ENCODE measurements at places on chromosomes 12 and 14.

GRCh38 chr14:19917955-19918518 is 2.4 kb upstream of the OR4K5 start:
- no peak for DNase-seq

DNA sequence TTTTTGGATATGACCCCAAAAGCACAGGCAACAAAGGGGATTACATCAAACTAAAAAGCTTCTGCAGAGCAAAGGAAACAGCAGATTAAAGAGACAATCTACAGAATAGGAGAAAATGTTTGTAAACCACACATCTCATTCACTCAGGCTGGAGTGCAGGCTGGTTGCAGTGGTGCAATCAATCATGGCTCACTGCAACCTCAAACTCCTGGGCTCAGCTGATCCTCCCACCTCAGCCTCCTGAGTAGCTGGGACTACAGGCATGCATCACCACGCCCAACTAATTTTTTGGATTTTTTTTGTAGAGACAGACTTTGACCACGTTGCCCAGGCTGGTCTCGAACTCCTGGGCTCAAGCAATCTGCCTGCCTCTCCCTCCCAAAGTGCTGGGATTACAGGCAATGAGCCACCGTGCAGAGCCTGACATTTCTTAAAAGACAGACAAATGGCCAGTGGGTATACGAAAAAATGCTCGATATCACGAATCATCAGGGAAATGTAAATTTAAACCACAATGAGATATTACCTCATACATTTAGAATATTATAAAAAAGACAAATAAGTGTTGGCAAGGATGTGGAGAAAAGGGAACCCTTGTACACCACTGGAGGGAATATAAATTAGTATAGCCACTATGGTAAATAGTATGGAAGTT is 9.8 kb downstream of the NCKAP5L start:
- no peak for DNase-seq

GRCh38 chr12:8993827-8994226 is 4.5 kb downstream of the KLRG1 start:
- no peak for DNase-seq

- DNase-seq = no peak
These were observed 52.1 kb downstream of the GALNT4 start for GRCh38 chr12:89472508-89472907.

DNA sequence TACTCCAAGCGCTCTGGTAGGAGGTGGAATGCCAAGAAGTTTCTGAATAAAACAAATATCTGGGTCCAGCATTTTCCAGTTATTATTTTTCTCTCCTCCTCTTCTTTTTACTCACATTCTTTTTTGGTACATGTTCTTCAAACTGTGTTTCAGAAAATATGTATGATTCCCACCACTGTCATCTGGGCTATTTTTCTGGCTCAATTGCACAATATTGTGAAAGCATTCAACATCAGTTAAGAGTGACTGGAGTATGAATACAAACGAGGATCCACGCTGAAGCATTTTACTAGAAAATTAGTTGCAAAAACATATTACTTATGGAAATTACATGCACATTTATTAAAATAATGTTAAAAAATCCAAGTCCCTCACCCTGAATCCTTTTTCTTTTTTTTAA is 61.5 kb downstream of the KCNMB4 start:
- no peak for DNase-seq

GRCh38 chr12:11307143-11307542 is 3.1 kb downstream of the PRB4 start:
- no peak for DNase-seq

- DNase-seq = no peak
These were observed 136.3 kb downstream of the AEBP2 start for GRCh38 chr12:19575337-19576243.

DNA sequence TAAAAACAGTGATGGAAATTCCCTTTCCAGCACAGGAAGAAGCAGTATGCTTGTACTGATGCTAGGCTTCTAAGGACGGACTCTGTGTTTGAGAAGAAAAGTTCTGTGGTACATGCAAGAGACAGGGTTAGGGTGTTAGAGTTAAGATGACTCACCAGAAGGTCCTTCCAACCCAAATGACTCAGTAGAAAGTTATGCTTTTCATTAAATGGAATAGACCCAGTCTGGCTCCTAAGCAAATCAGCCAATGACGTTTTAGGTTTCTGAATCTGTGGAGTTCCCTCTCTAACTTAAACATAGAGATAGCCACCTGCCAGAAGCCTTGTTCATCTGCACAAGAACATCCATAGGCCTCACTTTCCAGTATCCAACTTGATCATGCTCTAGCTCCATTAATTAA is 5.7 kb downstream of the PTHLH start:
- DNase-seq = no peak

DNA sequence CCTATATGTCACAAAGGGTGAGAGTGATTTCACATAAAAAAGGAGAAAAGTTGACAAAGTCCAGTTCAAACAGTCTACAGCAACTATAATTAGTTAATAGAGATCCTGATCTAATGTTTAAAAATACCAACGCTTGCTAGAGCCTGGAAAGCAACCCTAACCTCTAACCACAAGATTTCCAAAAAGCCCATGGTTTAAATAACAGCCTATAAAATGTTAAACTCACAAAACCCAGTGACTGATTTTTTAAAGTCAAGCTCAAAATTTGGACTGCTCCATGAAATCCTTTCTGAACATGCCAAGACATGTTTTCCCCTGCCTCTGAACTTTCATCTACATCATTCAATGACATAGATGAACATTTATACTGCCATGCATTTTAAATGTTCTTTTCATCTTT is 81.6 kb downstream of the PLEKHG7 start:
- DNase-seq = no peak

DNA sequence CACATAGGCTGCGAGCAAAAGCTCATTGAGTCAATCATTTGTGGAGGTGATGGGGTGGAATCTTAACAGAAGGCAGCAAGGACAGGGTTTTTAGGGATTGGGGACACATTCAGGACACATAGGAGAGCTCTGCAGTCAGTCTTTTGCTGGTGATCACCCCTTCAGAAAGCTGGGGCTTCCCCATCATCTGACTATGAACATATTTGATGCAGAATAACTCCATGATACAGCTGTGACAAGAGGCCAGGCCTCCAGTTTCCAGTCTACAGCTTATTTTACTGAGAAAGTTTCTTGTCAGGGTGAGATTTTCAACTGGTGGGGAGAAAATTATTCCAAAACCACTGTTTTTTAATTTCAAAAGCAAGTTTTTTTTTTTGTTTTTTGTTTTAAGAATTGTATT is 134.2 kb downstream of the TMEM30B start:
- DNase-seq = no peak

- DNase-seq = peak; percentile 64
These were observed at the start of gene ERBB3 for GRCh38 chr12:56079723-56080555. TSS of gene ERBB3 (plus strand) at chr12:56080165. CDS start at chr12:56080301, 136 bp downstream.

DNA sequence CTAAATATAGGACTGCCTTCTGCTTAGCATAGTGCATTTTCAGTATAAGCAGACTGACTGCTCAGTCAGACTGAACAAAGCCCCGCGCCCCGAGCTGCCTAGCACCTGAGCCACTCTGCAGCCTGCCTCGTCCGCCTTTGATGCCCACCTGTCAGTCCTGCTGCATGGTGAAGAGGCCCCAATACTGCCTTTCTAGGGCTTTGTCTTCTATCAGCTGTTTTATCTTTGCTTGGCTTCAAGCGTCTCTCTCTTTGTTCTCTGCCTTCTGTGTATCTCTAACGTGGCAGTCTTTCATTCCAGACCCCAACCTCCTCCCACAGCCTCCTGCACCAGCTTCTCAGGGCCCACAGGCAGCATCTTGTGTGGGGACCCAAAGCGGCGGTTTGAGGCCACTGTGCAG is 1001.0 kb downstream of the VRK1 start:
- no peak for DNase-seq

- no peak for DNase-seq
These were observed 5.0 kb downstream of the CEBPE start for GRCh38 chr14:23114120-23114458.

DNA sequence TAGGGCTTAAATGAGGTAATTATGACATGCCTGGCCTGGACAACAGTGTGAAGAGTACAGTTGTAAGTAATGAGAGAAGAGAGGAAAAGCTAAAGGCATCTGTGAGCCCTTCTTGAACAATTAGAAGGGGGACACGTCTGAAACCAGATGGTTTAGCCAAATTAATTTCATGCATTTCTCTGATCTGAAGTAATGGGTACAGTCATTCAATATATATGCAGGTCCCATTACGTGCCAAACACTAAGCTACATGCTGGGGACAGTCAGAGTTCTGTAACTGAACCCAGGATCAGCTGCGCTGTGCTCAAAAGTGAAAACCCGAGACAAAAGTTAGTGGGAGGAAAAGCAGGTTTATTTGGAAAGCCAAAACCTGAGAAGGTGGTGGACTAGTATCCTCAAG is 207.2 kb upstream of the TMTC1 start:
- no peak for DNase-seq

DNA sequence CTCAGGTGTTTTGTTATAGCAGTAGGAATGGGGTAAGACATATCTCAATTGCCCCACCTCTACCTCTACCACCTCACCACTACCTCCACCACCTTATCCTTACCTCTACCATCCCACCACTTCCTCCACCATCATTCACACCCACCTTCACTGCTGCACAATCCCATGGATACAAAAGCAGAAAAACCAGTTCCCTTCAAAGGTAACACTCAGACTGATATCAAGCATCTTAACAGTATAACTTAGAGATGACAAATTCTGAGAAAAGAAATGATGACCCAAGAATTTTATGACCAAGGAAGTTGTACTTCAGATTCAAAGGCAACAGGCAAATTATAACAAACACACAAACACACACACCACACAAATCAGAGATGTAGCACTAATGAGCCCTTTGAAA is 189.4 kb downstream of the NUAK1 start:
- no peak for DNase-seq

DNA sequence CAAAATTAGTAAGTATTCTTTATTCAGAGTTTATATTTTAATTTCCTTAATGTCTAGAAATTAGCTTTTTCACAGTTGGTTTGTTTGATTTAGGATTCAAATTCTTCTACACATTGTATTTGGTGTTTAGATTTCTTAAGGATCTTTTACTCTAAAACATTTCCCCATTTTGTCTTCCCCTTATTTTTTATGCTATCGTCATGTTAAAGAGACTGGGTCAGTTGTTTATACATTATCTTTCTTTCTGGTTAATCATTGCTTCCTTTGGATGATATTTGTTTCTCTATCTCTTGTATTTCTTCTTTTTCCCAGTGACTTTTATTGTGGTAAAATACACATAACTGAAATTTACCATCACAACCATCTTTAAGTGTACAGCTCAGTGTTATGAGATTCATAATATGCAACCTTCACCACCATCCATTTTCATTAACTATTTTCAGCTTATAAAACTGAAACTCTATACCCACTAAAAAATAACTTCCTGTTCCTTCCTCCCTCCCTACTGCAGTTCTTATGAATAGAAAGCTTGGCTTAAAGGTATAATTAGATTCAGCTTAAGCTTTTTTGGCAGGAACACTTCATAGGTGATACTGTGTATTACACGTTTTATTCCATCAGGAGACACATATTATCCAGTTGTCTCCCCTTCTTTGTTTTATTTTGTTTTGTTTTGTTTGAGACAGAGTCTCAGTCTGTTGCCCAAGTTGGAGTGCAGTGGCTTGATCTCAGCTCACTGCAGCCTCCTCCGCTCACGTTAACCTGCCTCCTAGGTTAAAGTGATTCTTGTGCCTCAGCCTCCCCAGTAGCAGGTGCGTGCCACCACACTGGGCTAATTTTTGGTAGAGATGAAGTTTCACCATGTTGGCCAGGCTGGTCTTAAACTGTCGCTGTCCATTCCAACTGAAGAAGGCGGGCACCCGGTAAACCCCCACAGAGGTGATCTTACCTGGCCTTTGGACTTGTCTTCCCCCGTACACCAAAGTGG is 45.0 kb downstream of the NOPCHAP1 start:
- no peak for DNase-seq

DNA sequence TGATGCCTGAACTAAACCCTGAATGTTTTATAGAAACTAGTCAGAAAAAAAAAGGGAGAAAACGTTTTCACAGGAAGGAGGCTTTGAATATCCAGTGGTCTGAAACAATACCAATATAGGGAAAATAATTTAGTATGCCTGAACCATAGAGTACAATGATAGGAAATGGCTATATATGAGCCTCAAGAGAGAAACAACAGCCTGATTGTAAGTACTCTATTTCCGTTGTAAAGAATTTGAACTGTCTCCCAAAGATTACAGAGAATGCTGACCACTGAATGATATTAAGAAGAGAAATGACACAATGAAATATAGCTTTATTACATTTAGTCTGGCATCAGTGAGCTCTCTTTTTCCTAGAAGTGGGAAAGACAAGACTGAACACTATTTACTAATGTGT is 5.5 kb upstream of the GABARAPL1 start:
- DNase-seq = no peak

- DNase-seq = no peak
These were observed 29.3 kb downstream of the YLPM1 start for GRCh38 chr14:74792249-74793039.

GRCh38 chr12:106127338-106128126 is 11.2 kb downstream of the NUAK1 start:
- DNase-seq = no peak

GRCh38 chr12:131093971-131094830 is 140.5 kb downstream of the ADGRD1 start:
- no peak for DNase-seq

- DNase-seq = no peak
These were observed 3.0 kb downstream of the SRRM4 start for GRCh38 chr12:118984161-118984943.

GRCh38 chr12:122960193-122960569 is 6.1 kb downstream of the ABCB9 start:
- DNase-seq = no peak

DNA sequence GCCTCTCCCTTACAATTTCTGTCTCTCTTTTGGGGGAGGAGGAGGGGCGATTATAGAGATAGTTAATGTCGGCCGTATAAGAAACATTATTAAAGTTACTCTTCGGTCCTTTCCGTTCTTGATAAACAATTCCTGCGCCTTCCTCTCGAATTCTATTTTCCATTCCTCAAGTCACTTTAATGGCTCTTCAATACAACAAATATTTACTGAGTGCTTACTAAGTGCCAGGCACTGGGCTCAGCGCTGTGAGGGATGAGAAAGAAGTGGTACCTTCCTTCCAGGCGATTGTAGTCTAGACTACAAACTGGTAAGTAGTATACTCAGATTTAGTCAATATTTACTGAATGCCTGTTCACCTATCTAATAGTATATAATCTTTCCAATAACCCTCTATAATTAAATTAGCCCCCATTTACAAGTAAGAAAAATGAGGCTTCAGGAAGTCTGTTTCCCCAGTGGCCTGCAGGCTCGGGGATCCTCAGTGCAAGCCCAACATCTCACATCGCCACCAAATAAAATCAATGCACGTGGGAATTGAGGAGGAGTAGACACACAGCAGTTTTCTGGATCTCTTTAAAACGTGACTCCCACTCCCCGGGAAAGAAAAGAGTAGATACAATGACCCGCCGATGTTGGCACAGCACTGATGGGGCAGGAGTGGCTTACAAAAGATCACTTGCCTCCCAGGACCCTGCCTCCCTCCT is 589 bp upstream of the ZNF219 start:
- no peak for DNase-seq

DNA sequence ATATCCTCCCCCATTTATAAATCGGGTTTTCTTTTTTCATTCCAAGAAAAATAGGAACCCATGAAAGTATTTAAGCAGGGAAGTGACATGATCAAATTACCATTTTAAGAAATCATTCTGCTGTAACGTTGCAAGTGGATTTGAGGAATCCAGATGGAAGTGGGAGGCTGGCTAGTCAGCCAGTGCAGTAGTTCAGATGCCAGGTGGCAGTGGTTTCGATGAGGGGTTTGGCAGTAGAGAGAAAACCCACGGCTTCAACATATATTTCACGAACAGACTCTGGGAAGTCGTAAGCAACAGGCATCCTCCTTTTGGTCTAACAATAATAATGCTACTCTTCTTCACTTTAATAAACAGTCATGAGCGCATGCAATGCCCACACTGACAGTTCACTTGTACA is 25.0 kb downstream of the PDZRN4 start:
- DNase-seq = no peak

All from stimulated activated CD8-positive, alpha-beta memory T cell treated with anti-CD3 and anti-CD28 coated beads, Interleukin-4, amount 100 ng/mL, for 24 hours (primary cell).